Activated CD8-positive, alpha-beta memory T cell treated with anti-CD3 and anti-CD28 coated beads for 1 hour (primary cell): ENCODE measurements at places on chromosomes 7 and 10.

GRCh38 chr7:12687718-12688171 lies 312 bp downstream of the ARL4A start:
- DNase-seq: no peak

- DNase-seq: no peak
These were observed 589 bp upstream of the ZFAND4 start for GRCh38 chr10:45673074-45673648.

GRCh38 chr7:18087687-18088078 lies 60.0 kb upstream of the PRPS1L1 start:
- DNase-seq: no peak

DNA sequence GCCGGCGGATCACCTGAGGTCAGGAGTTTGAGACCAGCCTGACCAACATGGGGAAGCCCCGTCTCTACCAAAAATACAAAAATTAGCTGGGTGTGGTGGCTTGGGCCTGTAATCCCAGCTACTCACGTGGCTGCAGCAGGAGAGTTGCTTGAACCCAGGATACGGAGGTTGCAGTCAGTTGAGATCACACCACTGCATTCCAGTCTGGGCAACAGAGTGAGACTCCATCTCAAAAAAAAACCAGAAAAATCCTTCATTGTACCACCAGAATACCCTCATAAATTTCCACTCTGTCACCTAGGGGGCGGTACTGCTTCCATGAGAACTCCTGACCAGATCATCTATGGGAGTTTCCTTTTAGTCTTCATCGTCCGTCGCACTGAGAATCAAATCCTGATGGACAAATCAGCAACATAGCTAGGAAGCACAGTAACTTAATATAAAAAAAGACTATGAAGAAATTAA lies 225.8 kb upstream of the KLF14 start:
- DNase-seq: no peak
